ENCODE measurements at places on chromosomes 4 and X.
A peak's percentile ranks its signal among the peaks of the same experiment; 100 is the strongest.

DNA sequence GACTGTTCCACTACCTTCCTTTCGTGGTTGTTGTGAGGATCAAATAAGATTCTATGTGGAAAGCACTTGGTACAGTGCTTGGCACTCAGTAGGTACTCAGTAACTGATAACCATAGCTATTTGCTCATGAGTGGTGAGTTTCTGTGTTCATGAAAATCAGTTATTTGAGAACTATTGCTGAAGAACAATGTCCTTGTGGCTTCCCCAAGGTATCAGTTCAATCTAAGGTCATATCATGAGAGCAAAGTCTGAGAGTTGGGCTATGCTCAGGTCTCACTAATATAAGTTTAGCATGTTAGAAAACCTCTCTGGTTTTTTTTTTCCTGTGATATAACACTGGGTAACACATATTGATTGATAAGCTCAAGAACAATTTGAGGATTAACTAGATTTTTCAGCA, 147.8 kb downstream of the GRIA3 start:
- no peak for DNase-seq

DNA sequence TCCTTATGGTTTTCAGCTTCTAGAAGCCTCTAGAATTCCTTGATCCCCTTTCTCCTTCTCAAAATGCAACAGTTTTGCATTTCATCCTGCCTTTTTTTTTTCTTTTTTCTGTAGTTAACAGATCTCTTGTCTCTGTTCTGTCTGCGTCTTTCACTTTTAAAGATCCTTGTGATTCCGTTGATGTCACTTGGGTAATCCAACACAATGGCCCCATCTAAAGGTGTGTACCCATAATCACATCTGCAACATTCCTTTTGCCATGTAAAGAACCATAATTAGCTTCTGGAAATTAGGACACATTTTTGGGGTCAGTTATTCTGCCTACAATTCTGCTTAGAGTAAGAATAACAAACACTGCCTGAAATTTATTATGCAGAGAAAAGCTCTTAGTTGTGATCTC, 1180.9 kb upstream of the ADGRL3 start:
- no peak for DNase-seq

DNA sequence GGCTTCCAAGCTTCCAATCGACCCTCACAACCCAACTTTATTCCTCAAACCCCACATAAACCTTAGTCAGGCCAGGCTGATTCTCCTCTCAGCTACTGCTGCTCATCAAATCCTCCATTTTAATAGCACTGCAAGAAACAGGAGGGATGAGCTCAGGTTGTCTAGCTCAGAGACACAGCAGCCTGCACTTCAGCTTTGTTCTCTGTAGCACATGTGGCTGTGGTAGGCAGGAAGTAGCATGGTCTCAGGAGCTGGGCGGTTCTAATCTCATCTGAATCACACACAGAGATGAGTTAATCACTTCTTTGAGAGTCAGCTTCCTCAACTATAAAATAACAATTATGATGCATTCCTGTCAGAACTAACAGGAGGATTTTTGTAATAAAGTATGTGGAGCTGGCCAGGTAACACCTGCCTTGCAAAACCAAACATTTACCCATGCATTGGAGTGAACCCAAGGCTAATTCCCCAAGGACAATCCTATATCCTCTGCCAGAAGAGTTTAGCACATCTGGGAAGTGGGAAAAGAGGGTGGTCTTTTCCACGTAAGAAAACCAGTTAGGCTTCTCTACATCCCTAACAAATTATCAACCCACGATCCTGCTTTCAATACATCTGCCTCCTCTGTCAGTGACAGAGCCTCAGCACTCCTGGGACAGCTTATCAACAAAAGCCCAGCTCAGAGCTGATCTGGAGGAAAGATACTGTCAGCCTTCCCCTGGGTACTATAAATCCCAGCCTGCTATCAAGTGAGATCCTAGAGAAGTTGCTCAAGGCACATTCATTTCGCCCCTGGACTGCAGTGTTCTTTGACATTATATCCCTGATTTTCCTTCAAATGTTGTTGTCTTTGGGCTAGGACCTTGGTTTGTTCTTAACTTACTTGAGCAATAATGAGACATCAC, 32.8 kb downstream of the ELOVL6 start:
- DNase-seq, result peak; percentile 35

- peak; percentile 2 for DNase-seq
Observed at GRCh38 chr4:90137555-90137954, 10.4 kb downstream of the CCSER1 start.

DNA sequence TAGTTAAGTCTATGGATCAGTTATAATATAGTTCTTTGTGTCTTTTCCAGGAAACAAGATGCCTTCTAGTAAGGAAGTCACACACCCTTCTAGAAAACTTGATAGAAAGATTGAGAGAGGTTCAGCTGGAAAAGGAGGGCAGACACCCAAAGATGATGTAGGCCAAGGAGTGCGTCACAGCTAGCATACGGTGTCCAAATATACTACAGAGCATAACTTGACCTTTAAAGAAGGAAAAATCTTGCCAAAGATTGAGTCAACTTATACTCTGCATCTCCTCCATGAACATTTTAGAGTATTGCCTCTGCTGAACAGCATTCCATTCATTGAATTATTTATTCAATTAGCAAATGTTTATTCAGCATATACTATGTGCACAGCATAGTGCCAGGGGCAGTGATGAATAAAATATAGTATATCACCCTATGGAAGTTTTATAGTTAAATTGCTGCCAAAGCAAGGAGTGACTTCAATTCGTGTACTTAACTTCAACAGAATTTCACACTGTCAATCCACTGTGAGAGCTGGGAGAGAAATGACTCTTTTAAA, 51.9 kb upstream of the SLC6A14 start:
- no peak for DNase-seq

DNA sequence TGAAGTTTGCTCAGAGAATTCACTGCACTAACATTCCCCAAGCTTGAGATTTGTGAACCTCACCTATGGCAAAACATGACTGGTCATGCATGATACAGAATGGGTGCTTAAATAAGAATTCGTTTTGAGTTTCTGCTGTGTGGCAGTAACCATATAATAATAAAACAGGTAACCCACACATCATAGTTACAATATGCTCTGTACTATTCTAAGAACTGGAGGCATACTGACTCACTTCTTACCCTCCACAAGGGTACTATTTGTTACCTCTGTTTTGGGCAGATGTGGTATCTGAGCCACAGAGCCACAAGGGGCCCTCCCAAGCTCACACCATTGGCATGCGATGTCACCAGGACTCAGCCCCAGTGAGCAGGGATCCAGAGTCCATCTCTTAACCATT, 17.6 kb downstream of the SLC2A9 start:
- no peak for DNase-seq

DNA sequence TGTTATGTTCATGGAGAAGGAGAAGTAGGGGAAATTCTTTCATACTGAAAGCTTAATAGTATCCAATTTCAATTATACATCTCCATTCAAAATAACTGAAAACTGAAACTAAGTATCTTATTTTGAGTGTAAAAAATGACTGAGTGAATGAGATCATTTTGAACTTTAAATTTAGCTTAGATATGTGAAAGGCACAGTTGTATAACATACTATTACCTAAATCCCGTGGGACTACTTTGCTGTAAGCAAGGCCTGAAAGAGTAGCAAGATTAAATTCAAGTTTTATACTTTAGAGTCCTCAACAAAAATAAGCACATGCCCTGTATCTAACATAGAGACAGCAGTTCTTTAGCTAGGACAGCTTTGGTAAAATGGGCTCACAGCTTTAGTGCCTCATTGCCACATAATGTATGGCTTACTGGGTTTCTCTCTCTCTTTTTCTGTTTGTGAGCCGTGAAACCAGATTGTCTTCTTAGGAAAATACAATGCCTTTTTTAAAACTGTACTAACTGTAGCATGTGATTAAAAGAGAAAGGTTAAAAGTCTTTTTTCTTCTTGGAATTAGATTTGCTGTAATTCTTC, 43.2 kb downstream of the GSTCD start:
- DNase-seq, result no peak

- DNase-seq, result no peak
Observed at GRCh38 chrX:101262590-101262989, 28.5 kb downstream of the TAF7L start.

DNA sequence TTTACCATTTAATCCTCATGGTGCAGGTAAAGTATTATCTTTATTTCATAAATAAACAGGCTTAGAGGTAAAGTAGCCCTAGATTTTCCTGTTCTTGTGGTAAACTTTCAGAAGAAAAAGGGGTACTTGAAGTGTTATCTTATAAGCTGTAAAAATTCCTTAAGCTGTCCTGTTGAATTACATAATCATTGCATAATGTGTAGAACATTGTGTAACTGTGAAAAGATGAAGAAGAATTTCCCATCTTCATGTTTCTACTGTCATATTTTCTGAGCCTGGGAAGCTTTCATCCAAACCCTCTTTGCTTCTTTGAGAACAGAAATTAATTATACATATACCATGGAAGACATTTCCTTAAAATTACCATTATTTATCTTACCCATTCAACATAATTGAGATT, 90.5 kb downstream of the ELOVL6 start:
- DNase-seq, result no peak

DNA sequence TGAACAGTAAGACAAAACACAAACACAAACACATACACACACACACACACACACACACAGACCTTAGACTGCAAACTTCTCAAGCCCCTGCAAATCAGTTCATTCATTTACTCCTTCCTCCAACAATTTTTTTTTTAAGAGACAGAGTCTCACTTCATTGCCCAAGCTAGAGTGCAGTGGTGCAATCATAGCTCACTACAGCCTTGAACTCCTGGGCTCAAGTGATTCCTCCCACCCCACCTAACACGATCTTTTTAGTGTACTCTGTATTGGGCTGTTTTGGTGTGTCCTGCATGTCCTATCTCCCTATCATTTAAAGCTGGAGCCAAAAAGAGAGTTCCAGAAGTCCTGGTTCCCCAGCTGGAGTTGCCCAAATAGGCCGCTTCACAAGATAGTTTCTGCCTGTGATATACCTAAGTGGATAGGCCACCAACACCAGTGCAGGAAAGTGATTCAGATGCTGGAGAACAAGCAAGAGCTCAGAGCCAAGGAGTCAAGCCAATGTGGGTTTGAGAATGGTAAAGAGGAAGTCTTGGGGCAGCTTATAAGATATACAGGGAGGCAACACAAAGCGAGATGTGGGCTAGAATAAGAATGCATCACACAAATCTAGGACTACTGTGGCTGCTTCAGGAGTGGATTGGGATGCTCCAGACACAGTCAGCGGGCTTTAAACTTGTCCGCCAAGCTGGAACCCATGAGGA, 85.4 kb upstream of the RAPGEF2 start:
- no peak for DNase-seq

DNA sequence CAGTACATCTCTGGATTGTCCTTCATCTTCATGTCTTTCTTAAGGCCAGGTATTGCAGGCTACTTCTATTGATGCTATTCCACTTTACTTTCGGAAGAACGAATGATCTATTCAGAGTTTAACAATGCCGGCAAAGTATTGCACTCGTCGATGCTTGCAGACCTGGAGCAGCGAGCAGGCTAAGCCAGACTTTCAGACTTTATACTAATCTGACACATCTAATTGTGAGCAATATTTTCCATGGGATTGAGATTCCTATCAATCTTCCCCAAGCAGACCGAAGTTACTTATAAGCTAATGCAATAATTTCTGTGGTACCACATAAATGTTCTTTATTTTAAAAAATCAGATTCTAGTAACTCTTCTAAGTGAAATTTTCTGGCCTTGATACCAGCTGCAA, 1.6 kb downstream of the EMCN start:
- DNase-seq, result no peak

DNA sequence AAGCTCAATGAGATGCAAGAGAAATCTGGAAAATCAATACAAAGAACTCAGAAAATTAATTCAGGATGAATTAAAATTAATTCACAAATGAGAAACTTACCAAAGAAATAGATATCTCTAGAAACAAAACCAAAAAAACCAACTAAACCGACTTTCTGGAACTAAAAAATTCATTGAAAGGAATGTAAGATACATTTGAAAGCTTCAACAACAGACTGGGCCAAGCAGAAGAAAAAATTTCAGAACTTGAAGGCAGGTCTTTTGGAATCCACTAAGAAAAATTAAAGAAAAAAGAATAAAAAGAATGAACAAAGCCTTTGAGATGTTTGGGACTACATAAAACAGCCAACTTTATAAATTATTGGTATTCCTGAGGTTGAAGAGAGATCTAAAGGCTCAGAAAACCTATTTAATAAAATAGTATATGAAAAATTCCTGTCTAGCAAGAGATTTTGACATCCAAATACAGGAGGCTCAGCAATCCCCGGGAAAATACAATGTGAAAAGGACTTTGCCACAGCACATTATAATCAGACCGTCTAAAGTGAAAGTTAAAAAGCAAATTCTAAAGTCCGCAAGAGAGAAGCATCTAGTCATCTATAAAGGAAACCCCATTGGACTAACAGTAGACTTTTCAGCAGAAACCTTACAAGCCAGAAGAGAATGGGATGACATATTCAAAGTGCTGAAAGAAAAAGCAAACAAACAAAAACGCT, 44.2 kb downstream of the NAT8L start:
- no peak for DNase-seq
